Neuronal stem cell (in vitro differentiated cells): ENCODE measurements at places on chromosomes 2 and 18.

- no peak for DNase-seq
Observed at GRCh38 chr18:74108460-74108859, 39.2 kb downstream of the FBXO15 start.

DNA sequence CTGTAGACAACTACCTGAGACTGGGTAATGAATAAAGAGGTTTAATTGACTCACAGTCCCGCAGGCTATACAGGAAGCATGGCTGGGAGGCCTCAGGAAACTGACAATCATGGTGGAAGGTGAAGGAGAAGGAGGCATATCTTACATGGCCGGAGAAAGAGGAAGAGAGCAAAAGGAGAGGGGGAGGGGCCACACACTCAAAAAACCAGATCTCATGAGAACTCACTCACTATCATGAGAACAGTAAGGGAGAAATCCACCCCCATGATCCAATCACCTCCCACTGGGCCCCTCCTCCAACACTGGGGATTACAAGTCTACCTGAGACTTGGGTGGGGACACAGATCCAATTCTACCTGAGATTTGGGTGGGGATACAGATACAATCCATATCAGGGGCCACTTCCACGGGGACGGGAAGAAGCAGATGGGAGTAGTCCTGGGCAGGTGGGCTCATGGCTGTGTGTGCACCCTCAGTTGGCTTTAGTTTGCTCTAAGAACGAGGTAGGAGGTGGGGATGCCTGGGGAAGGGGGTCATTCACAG lies 9.9 kb downstream of the MAB21L4 start:
- DNase-seq = no peak

DNA sequence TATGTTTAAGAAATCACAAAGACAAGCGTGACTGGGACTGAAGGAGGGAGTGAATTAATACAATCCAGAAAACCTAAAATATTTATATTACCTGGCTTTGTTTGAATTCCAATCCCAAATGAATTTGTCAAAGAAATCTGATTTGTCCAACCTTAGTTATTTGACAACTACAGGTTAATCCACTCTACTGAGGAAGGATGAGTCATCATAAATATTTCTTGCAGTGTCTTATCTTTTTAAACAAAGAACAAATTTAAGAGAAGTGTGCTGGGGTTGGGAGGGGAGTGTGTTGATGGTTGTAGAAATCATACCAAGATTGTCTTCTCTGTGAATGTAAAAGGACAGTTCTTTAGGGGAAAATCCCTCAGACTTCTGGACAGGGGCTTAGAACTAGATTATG lies 1106.3 kb upstream of the SLC39A10 start:
- DNase-seq = no peak

DNA sequence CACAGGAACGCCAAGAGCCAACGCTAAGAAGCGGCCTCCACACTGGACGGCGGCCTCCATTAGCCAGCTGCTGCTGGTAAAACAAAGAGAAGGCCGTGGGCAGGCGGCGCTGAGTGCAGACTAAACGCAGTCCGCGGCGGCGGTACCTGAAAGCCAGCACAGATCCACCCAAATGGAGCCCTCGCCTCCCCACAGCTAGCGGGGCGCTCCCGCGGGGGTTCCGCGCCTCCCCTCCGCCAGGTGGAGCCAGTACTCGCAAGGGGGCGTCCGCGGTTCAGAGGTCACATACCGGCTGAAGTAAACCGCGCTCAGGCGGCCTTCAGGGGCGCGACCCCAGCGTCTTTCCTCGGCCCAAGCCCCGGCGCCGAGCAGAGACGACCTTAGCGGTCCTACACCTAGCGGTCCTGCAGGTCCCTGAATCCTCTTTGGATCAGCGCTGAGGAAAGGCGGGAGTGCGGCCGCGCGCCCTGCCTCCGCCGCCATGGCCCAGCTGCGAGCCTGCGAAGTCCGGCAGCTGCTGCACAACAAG lies 293.1 kb upstream of the ERBB4 start:
- DNase-seq = no peak

DNA sequence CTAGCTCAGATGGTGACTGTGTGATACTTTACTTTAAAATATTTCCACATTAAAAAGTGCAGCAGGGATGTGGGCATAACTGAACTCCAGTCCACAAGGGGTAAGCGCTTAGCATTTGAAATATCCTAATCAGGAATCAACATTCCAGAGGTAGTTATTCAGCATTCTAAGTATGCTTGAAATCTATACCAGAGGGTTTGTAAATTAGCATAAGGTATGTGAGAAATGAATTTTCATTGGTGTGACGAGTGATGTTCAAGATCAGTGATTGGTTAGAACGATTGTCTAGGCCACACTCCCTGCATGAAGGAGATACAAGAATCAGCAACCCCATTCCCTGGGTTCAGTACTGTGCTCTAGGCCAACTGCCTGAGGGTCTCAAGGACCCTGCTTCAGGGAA lies 42.6 kb downstream of the MAPK4 start:
- no peak for DNase-seq

DNA sequence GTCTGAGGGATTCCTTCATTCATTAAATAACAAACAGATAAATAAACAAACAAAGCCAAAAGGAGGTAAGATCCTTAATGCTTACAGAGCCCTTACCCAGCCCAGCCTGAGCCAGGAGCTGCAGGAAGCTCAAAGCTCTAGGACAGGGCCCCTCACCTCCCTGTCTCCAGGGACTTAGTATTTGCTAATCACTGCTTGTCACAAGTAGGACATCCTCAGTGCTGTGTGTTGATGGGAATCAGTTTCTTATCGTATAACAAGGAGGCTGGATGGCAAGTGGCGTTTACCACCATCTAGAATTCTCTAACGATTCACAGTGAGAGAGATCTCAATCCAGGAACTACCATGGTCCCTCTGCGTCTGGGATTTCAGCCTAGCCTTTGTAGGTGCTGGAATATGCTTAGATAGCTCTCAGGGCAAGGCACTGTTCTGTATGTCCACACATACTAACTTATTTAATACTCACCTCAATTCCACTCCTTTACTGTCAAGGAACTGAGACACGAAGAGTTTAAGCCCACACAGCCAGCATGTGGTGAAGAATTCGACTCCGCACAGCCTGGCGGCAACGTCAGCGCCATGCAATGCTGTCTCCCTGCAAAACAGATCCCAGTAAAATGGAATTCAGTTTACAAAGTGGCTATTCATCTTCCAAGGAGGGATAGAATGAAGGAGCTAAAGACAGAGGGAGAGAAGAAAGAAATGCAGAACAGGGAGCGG lies 164.8 kb downstream of the MYCN start:
- DNase-seq = no peak

- DNase-seq = no peak
Observed at GRCh38 chr18:11246495-11247300, 97.3 kb upstream of the PIEZO2 start.

GRCh38 chr2:144390424-144391020 lies 129.4 kb downstream of the ZEB2 start:
- no peak for DNase-seq

- DNase-seq = no peak
Observed at GRCh38 chr2:119184512-119184911, 26.0 kb upstream of the C1QL2 start.

- no peak for DNase-seq
Observed at GRCh38 chr2:135698838-135699237, 42.8 kb upstream of the UBXN4 start.

GRCh38 chr2:47274054-47274782 lies 119.1 kb upstream of the STPG4 start:
- no peak for DNase-seq

GRCh38 chr2:215874418-215874817 lies 138.9 kb downstream of the MREG start:
- no peak for DNase-seq

- DNase-seq = no peak
Observed at GRCh38 chr18:39795350-39795749, 2159.7 kb upstream of the PIK3C3 start.

- no peak for DNase-seq
Observed at GRCh38 chr2:148615381-148615841, 29.1 kb upstream of the EPC2 start.

- DNase-seq = no peak
Observed at GRCh38 chr2:240303896-240304745, 131.3 kb upstream of the GPC1 start.
